ENCODE measurements at places on chromosomes 12 and 14.

GRCh38 chr12:62834406-62834805, 100.5 kb downstream of the PPM1H start:
- DNase-seq = no peak

DNA sequence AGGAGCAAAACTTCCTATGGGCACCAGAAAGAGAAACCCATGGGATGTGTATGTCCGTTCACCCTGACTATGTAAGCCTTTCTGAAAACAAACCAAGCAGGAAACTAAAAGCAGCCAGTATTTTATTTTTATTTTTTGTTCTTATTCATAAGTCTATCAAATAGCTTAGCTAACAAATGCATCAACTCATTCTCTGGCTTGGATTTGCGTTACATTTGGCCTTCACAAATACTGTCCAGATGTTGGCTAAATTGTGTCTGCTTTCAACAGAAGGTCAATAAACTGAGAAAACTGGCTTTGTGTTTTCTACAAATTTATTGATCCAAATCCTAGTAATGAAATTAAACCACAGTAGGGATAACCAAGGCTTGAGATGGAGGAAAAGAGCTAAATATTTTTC, 379.0 kb downstream of the NOVA1 start:
- no peak for DNase-seq

- DNase-seq = peak; percentile 4
Observed at GRCh38 chr12:4743046-4743445, 22.8 kb downstream of the GALNT8 start.

DNA sequence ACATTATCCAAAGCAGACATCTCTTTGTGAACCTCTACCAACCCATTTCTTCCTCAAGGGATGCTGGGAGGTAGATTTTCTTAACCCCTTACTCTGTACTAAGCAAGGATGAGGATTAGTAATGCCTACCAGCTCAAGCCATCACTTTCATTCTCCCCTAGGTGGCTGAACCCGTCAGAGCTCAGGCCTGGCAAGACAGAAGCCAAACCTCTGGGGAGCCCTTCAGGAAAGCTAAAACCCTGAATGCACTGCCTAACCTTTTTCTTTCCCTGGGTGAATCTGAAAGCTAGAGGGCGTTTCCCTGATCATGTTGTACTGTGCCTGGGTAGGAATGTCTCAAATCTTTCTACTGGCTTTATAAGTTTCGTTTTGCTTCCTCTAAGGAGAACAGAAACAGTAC, 617.3 kb downstream of the RPL10L start:
- peak; percentile 0 for DNase-seq

GRCh38 chr14:76022991-76023390, 37.4 kb downstream of the IFT43 start:
- no peak for DNase-seq

Data from NB4 (cell line).